Tongue (tissue), 3 donors: ENCODE measurements at places on chromosomes 3 and 15.
A peak's percentile ranks its signal among the peaks of the same experiment; 100 is the strongest.

DNA sequence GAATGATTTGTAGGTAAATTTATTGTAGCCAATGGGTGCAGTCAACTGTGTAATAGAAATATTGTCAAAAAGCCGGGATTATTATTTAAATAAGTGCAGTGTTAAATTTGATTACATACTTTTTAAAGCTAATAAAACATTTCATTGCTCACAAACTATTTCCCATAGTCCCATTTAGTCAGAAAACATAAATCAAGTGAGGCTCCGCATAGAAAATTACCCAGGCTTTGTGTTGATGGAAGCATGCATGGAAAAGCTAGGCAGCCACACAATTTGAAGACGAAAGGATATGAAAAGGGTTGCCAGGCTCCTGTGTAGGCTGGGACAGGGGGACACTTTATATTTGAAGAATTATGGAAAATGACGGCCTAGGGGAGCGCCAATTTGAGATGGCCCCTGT, 82.3 kb downstream of the LRTM1 start:
- DNase-seq: no peak

- DNase-seq: no peak
Measured at GRCh38 chr15:53400986-53401385, 358.5 kb downstream of the WDR72 start.

DNA sequence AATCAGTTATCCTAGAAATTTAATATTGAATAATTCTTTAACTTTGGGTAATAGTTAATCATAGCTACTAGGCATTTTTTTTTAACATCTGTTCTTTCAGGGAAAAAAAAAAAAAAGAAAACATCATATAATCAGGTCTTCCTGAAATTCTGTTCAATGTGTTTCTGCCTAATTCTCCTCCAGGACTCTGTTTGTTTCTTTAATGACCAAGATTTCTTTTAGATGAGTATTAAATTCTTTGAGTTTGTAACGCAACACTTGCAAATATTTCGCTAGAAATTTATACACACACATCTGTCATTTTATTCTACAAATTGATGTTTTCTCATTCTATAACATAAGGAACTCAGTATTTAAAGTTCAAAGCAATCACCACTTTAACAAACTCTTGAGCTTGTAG, 56.7 kb downstream of the ALCAM start:
- no peak for DNase-seq

- no peak for DNase-seq
Measured at GRCh38 chr3:112132975-112133448, at the start of gene GCSAM. Gene GCSAM (minus strand): TSS chr3:112133248. CDS start chr3:112133120, 128 bp downstream.

DNA sequence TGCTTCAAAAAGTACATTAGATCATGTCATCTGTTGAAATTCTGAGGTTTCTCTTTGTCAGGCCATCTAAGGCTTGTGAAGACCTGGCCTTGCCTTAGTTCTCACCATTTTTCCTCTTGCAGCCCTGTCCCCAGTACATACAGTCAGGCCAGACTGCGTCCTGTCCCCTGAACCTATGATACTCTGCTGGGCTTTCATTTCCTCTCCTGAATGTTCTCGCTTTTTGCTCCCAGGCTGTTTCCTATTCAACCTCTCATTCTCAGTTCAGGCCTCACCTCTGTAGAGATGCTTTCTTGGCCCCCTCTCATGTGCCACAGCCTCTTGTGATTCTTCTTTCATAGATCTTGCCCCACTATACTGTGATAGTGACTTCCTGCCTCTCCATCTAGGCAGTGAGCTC, 648.8 kb upstream of the KCNMB2 start:
- no peak for DNase-seq

DNA sequence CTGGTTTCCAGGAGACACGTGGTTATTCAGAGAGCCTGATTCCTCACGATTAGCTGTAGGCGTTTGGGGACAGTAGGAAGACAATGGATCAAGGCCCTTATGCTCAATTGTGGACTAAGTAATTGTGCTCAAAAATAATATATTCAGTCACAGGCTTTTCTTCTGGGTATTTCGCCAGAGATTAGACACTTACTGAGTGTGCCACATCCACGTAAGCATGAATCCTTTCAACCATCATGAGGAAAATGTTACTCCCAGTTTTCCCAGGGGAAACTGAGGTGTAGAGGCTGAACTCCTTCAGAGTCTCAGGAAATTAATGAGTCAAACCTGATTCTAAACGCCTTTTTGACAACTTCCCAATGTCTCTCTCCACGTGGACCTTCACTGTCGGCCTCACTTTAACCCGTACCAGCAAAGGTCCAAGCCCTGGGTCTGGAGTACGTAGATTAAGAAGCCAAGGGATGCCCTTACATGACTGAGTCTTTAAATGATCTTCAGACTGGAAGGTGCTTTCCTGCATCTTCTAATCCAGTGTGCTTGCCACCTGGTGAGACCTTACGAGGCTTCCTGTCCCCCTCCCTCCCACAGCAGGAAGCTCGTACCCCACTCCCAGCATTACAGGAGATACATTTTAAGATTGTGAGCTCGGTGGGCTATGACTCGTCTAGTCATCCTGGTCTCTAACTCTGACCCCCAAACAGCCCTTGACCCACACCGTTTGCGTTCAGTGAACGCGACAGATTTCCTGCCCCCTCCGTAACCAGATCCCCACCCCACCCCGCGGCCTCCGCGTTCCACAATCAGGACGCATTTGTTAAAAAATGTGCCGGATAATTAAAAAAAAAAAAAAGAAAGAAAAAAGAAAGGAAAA, 1.7 kb downstream of the PKM start:
- peak; percentile 37 for DNase-seq

DNA sequence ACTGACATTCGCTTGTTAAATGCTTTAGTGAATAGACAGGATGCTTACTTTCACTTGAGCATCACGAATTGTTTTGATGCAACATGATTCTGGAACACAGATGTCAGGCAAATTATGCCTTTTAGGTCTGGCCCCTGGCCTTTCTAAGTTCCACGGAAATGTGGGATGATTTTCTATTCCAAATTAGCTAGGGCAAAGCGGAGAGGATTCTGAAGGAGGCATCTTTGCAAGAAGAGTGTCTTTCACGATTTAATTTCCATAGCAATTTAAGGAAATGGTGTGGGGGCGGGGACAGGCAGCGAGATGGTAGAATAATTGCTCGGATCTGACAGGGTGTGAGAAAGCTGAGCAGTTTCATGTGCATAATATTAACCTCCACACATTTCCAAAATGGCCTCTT, 238.5 kb upstream of the KCNMB2 start:
- no peak for DNase-seq

GRCh38 chr3:104359546-104359945, 1007.2 kb upstream of the ALCAM start:
- DNase-seq: no peak

DNA sequence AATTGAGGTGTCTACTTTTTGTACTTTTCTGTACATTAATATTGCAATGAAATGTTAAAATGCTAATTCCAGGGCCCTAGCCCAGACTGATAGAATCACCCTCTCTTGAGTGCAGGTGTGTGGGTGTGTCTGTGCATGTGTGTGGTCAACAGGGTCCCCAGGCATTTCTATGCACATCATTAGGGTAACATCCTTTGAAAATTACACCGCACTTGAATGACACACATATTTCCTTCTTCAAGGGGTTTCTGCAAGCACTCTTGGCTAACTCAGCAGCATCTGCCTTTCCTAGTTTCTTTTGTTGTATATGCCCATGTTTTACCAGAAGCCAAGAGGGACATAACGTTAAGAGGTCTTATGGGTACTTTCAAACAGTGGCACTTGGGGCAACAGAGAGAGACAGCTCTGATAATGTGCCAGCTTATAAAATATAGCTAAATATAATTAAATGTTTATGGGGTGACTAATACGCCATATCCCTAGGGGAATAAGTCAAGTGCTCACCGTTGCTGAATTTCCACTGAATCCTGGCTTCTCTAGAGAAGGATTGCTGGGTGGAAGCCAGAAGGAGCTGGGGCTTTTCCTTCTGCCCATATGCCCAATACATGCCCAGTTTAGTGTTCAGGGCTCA, 54.5 kb upstream of the LRIG1 start:
- DNase-seq: no peak

GRCh38 chr3:19476281-19476680, 328.0 kb downstream of the KCNH8 start:
- DNase-seq: no peak

DNA sequence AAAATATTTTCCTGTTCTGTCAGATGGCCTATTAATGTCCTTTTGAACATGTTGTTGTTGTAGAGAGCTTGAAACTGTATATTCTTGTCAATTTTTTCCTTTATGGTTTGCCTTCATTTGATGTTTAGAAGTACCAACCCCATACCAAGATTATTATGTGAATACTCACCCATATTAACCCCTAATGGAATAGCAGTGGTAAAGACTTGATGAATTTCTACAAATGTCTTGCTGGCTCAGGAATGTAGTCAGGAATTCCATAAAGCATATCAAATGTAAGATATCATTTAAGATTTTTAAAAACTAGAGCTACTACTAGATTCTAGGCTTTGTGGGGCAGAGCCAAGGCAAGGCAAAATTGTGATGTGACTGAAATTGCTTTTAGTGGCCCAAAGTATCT, 30.0 kb downstream of the MYO5A start:
- DNase-seq: no peak

DNA sequence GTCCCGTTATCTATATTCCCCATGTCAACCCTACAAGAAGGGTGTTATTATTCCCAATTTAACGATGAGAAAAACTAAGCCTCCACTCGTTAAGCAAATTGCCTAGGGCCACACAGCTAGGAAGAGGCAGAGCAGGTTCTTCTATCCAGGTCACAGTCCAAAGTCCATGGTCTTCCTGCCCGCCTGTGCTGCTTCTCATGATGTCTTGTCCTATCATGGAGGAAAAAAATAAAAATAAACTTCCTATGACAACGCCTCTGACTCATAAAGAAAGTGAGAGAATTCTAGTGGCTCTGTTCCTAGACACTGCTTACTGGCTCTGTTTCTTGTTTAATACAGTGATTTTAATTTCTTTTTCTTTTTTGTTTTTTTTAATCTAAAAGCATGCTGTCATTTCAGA, 9.7 kb downstream of the COL8A1 start:
- DNase-seq: peak; percentile 48

DNA sequence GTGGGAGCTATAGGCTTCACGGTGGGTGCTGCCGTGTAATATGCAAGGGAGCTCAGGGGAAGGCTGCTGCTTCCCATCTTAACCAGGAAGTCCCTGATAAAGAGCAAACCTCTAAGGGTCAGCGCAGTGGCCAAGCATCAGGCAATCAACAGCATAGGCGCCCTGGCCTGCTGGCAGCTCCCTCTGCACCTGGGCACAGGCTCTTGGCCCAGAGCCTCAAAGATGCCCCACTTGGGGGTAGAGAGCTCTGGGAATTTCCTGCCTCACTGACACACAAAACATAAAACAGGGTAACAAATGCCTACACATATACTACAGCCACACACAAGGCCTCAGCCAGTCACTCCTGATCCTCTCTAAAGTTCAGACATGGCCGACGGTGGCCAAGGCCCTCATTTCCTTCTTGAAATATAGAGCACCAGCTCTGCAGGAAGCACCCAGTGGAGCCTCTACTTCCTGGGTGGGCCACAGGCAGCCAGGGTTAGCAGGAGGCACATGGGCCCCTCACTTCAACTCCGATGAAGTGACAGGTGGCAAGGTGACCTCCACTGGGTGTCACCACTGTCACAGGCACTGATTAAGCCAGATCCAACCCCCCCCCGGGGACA, 20.5 kb downstream of the SLC41A3 start:
- no peak for DNase-seq

GRCh38 chr15:60076045-60076444, 71.9 kb downstream of the FOXB1 start:
- no peak for DNase-seq

GRCh38 chr3:14685179-14685578, 10.2 kb downstream of the C3orf20 start:
- DNase-seq: no peak

DNA sequence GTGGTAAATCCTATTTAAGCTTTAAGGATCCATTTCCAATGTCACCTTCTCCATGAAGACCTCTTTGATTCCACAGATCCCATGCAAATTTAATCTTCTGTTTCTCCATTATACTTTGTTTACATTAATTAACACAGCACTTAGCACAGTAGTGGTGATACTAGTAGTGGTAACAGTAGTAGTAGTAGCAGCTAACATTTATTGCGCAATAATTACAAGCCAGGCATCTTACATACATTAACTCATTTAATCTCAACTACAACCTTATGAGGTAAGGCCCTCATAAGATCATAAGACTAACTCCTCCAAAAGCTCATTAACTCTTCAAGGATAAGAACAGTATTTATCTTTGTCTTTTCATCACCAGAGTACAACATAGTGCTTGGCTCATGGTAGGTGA, 54.8 kb upstream of the FSIP1 start:
- no peak for DNase-seq

DNA sequence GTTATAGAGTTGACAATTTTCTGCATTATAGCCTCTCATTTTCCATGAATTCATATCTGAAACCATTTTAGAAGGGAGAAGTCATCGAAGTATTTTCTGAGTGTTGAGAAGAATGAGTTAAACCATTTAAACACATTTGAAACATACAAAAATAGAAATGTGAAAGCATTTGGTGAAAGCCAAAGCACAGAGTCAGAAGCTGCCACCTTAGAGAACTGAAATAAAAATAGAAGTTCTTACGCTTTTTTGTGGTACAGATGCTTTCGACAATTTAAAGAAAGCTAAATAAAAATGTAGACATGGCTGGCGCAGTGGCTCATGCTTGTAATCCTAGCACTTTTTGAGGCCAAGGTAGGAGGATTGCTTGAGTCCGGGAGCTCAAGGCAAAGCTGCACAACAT, 9.0 kb downstream of the FANCD2OS start:
- no peak for DNase-seq

DNA sequence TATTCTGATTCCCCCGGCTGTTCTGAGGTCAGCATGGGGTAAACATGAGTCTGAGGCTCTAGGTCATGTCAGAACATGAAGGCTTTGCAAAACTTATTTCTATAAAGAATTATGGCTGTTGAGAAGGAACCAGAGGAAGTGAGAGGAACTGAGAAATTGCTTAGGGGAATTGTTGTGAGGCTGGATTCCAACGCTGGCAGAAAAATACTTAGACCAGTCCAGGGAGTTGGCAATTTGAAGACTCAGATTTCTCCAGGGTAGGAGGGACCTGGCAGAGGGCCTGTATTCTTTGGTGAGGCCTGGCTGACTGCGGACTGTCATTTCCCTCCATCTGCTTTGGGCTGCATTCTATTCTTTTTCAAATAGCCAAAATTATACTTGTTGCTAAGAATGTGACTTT, 155.5 kb downstream of the PLD1 start:
- DNase-seq: peak; percentile 84

GRCh38 chr3:122390665-122391064, 6.7 kb downstream of the FAM162A start:
- DNase-seq: no peak

- peak; percentile 83 for DNase-seq
Measured at GRCh38 chr15:82805994-82806406, at the start of gene FSD2. Gene FSD2 (minus strand): TSS chr15:82806069. CDS start chr15:82787390, 18,679 bp downstream.

DNA sequence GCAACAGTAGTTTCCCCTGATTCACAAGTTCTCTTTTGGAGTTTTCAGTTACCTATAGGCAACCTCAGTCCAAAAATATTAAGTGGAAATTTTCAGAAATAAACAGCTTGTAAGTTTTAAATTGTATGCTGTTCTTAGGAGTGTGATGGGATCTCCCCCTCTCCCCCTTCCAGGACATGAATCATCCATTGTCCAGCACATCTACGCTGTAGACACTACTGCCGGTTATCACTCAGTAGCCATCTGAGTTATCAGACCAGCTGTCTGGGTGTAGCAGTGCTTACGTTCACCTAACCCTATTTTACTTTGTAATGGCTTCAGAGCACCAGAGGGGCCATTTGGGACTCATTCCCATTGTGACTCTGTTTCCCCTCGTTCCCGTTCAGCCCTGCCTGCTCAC, 96.7 kb upstream of the PLXNA1 start:
- no peak for DNase-seq
